ENCODE measurements at places on chromosomes 7 and 10. TPM values are rescaled to one million over a fixed set of nuclear protein-coding genes. Genes with fewer than 3 reads are reported as not detected.

FAM25A gene
- not detected for total RNA-seq

TNS3 gene
- total RNA-seq = 37.3 TPM

SNCG gene
- 71.1 TPM for total RNA-seq

DNA sequence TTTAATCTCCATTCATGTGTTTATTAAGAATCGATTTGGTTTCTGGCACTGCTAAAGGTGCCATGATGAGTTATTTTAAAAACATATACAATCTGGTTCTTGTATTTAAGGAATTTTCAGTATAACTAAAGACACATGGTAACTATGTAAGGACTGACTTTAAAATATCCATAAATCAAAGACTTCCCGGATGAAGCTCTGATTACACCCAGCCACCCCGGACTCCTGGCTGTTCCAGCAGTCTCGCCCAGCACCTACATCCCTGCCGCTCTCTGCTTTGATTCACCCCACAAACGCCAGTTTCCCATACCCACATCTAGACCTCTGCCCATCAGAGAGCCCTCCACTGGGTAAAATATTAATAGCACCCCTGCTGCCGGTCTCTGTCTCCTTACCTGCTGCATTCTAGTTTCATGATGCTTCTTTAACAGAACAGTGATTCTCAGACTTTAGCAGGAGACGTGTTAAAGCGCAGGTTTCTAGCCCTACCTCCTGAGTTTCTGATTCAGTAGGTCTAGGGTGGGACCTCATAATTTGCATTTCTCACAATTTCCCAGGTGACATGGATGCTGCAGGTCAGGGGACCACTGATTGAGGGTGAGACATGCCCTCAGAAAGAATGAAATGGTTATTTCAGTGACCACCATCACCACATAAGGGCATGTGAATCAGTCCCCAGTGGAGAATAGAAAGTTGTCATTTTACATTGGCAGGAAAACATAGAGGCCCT, 185.7 kb downstream of the KIAA1217 start:
- DNase-seq = no peak

GRCh38 chr10:77889277-77889903, 37.2 kb downstream of the DLG5 start:
- DNase-seq = no peak

DNA sequence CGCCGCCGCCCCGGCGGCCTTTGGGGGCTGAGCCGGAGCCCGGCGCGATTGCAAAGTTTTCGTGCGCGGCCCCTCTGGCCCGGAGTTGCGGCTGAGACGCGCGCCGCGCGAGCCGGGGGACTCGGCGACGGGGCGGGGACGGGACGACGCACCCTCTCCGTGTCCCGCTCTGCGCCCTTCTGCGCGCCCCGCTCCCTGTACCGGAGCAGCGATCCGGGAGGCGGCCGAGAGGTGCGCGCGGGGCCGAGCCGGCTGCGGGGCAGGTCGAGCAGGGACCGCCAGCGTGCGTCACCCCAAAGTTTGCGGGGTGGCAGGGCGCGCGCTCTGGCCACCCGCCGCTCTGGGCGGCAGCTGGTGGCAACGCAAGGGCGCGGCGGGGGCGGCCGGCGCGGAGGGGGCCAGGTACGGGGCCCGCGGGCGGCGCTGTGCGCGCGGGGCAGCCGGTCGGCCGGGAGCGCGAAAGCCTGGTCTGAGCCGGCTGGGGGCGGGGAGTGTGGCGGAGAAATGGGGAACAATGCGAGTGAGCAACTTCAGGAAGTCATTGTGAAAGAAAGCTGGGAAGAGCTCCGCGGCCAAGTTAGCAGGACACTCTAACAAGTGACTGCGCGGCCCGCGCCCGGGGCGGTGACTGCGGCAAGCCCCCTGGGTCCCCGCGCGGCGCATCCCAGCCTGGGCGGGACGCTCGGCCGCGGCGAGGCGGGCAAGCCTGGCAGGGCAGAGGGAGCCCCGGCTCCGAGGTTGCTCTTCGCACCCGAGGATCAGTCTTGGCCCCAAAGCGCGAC, at the start of gene IKZF1:
TSS of gene IKZF1 (plus strand) at position 588 of the 782 bp plus-strand sequence. CDS start 14,346 bp downstream, outside the sequence.
- no peak for DNase-seq

DNA sequence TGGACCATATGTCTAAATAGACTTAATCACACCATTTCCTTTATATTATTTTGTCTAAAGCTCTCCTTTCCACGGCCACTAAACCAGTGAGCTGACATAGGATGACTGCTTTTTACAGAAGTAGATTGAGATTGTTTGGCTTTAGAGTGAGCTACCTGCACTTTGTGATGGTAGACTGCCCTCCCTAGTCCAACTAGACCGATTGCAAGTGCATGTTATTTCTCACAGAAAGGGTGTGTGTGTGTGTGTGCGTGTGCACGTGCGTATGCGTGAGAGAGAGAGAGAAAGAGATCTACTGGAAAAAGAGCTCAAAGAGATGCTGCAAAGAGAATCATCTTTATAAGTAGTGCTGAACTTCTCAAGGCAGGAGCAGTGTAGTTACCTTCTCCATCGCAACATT, 60.7 kb downstream of the VCL start:
- peak; percentile 63 for DNase-seq

- DNase-seq = no peak
Measured at GRCh38 chr10:13758756-13759155, 172.0 kb downstream of the PRPF18 start.

GRCh38 chr7:80335511-80336231, 176.2 kb downstream of the GNAT3 start:
- DNase-seq = no peak

- no peak for DNase-seq
Measured at GRCh38 chr10:21468086-21468485, 57.4 kb downstream of the SKIDA1 start.

- DNase-seq = no peak
Measured at GRCh38 chr10:21308946-21309345, 216.5 kb downstream of the SKIDA1 start.

GRCh38 chr7:138008588-138009349, 6.9 kb upstream of the CREB3L2 start:
- DNase-seq = peak; percentile 70

- no peak for DNase-seq
Measured at GRCh38 chr10:17854044-17854652, 45.0 kb downstream of the MRC1 start.

- peak; percentile 37 for DNase-seq
Measured at GRCh38 chr7:90726623-90727022, 130.5 kb downstream of the CDK14 start.

- peak; percentile 64 for DNase-seq
Measured at GRCh38 chr10:58291538-58292174, 22.7 kb downstream of the CISD1 start.

DNA sequence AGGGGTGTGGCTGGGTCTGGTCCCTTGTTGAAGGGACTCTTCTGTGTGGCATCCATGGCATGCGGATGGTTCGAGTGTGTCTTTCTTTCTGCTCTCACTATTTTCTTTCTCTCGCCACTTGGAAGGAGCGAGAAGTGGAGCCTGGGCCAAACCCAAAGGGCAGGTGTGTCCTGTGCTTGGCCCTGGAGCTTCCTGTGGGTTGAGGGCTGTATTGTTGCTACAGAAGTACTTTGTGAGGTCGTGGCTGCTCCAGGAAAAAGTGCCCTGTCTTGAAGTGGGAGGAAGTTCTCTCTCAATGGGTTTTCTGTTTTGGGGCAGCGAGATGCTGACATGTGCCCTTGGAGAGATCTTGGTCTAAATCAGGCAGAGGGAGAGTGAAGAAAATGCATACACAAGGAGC, 72.0 kb downstream of the DOCK1 start:
- DNase-seq = no peak

- DNase-seq = no peak
Measured at GRCh38 chr10:113993489-113993991, 50.1 kb upstream of the ADRB1 start.

DNA sequence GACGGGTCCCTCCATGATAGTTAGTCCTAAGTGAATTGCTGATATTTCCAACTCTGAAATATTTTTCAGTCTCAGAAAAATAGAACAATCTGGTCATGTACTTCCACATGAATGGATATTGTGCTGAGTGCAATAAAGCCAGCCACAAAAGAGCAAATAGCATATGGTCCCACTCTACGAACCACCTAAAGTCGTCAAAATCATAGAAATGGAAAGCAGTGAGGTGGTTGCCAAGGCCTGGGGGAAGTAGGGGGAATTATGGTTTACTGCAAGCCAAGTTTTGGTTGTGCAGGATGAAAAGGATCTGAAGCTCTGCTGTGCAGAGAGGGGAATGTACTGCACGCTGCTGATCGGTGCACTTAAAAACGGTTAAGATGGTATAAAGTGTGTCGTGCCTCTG, 313.8 kb upstream of the ADARB2 start:
- peak; percentile 66 for DNase-seq

DNA sequence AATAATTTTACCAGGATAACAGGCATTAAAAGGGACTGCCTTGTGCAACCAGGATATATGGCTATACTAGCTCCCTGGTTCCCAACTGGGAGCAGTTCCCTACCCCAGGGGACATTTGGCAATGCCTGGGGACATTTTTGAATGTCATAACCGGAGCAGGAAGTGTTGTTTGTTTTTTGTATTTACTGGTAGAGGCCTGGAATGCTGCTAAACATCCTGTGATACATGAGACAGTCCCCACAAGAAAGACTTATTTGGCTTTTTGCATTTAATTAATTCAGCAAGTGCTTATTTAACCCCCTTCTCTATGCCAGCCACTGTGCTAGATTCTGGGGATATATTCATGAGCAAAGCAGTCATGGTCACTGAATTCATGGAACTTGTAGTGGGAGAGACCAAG, 181.2 kb downstream of the BBS9 start:
- no peak for DNase-seq

DNA sequence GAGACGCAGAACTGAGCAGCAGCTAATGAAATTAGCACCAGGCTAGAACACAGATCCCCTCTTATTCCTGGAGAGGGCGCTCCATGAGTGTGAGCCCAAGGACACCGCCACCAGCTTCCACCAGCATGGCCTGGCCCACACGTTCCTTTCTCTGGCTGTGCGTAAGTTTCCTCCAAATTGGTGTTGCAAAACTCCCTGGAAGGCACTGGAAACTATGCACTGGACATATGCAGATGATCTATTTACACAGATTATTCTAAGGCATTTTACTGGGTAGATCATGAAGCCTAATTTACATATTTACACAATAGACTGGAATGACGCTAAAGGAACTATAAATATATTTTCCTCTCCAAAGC, 455.6 kb upstream of the FOXK1 start:
- no peak for DNase-seq

GRCh38 chr7:37100735-37101331, 347.8 kb downstream of the ELMO1 start:
- DNase-seq = no peak

- no peak for DNase-seq
Measured at GRCh38 chr7:115494529-115495147, 535.9 kb downstream of the TFEC start.

- DNase-seq = no peak
Measured at GRCh38 chr10:69572159-69573055, 815 bp downstream of the NEUROG3 start.

DNA sequence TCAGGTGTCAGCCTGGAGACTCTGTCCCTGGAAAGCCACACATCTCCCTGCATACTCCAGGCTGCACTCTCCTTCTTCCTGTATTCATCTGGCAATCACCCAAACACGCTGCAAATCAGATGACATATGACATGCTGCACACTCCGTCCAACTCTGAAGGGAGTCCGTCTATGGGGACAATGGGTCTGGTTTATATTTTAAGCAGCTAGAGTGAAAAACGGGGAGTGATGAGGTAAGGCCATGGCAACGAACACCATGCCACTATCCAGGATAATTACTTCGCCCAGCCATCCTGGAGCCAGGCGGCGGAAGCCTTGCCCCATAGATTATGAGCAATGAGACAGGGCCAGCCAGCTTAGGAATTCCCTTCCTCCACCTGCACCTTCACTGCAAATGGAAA, 140.1 kb downstream of the PLXNA4 start:
- DNase-seq = peak; percentile 41

GRCh38 chr7:65308300-65308678, 65.4 kb upstream of the ZNF92 start:
- DNase-seq = no peak

DNA sequence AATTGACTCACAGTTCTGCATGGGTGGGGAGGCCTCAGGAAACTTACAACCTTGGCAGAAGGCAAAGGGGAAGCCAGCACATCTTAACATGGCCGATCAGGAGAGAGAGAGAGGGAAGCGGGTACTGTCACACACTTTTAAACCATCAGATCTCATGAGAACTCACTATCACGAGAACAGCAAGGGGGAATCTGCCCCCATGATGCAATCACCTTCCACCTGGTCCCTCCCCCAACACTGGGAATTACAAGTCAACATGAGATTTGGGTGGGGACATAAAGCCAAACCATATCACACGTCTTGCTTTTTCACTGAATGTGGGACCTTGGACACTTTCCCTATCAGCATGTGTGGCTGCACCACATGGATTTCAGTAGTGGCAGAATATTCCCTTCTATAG, 9.0 kb upstream of the AKR1E2 start:
- DNase-seq = no peak

GRCh38 chr10:132554991-132555647, 17.5 kb downstream of the INPP5A start:
- DNase-seq = no peak

Measured in G401 (cell line).